ENCODE measurements at places on chromosomes 11 and 22.
A peak's percentile ranks its signal among the peaks of the same experiment; 100 is the strongest.

DNA sequence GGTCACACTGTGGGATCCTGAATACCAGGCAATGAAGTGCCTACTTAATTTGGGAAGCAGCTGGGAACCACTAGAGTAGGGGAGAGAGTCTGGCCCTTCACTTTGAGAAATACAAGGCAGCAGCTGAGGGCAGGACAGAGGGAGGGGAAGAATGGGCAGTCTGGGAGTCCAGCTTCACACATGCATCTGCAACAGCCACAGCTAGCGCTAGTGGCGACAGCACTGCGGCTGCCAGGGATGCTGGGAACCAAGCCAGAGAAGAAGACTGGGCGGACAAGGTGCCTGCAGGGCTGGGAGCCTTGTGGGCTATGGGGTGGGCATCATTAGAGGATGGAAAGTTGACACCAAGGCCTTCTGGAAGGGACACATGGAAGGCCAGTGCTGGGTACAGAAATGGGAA is 15.8 kb downstream of the SCUBE2 start:
- DNase-seq, result no peak

DNA sequence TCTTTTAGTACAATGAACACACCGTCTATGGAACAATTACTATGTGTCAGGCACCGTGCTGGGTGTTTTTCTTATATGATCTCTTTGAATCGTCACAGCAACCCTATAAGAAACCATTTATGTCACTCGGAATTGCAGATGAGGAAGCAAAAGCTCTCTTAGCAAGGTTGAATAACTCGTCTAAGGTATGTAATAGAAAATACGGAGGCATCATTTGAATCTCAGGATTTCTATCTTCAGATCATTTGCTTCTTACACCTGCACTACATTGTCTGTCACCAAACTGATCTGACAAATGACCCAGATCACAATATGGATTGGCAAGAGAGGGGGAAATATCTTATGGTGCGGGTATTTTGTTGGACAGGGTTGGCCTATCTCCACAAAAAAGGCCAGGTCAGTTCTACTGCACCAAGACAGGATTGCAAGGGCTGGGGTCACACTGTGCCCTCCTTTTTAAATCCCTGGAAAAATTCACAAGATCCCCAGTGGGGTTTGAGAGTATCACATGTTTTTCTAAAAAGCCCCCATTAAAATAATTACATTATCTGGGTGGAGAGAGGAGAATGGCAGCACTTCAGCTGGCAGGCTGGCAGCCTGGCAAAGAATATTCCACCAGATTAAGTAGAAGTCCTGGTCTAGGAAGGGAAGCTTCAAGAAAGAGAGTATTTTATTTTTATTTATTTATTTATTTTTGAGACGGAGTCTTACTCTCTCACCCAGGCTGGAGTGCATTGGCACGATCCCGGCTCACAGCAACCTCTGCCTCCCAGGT is 110.7 kb upstream of the CLMP start:
- DNase-seq, result no peak

DNA sequence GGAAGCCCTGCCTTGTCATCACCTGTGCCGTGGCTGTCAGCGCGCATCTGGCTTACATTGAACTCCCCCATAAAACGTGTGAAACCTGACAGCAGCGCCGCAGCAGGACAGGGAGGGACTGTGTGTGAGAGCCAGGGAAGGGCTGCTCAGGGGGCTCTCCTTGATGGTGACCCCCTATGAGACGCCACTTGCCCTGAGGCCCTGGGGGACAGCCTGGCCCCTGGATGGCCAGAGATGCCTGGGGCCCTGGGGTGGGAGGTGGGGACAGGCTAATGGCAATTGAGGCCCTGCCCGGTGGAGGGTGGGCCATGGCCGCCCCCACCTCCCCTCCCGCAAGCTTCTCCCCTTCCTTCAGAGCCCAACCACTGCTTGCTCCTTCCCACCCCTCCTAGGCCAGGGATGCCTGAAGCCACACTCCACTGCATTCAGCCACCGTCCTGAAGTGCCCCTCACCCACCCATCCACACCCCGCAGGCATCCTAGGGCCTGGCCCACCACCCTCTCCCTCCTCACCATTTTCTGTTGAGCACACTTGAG is 35.3 kb upstream of the KCNQ1OT1 start:
- no peak for DNase-seq

DNA sequence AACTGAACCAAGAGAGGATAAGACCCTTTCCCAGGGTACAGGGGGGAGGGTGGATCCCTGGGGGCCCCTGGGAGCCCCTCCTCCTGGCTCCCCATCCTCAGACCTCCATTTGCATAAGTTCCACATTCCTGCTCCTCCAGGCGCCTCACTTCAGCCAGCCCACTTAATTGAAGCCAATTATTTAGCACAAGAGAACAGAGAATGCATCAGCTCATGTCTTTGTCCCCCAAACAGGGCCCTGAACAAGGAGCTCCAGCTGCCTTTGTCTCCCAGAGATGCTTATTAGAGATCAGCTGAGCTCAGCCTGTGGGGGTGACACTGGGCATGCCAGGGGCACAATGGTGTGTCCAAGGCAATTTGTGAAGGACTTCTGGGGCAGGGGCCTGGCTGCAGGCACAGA is 89.9 kb upstream of the PRDM11 start:
- no peak for DNase-seq

GRCh38 chr11:790721-791564 is 1.1 kb upstream of the CEND1 start:
- DNase-seq, result no peak

DNA sequence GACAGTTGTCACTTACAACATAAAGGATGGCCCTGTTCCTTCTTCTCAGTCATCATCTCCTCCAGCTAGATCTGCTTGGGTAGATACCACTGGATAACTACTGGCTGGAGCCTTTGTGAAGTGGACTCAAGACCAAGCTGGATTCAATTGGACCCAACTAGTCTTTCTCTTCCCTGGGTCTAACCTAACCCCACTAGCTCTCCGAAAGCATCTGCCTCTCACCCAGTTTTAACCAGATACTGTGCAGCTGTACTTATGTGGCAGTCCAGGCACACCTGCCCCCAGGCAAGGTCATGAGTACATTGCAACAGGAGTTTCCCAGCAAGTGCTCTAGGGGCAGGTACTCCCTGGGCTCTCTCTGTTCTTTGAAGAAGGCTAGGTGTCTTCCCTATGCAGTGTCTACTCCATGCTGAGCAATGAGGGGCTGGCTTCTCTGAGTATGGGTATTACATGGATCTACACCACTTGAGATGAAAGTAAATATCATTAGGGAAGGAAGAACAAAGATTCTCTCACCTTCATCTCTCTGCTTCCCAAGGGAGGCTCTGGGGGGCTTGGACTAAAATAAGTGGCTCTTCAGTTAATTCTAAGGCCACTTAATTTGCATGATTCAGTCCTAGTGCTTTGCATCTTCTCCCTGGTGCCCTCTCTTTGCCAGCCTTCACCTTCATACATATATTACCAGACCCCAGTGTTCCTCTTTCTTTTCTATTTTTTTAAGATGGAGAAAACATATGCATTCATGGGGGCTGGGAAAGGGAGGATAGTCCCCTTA is 236.1 kb downstream of the NXPE2 start:
- DNase-seq, result no peak

DNA sequence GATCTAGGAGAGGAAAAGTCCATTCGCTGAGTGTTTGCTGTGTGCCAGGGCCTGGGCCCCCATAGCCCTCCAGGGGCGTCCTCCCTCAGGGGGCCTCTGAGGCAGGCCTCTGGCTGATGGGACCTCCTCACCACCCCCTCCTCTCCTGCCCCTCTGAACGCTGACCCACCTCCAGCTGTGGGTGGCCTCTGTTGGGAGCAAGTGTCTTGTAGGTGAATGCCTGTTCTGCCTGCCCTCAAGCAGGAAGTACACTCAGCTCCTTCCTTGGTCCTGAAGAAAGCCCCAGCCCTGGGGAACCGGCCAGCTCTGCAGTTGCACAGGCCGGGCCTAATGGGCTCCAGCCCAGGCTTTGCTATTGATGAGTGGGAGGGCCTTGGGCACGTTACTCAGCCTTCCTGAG is 3.5 kb downstream of the MYO7A start:
- DNase-seq, result no peak

GRCh38 chr11:118230088-118230487 is 5.3 kb upstream of the JAML start:
- no peak for DNase-seq

GRCh38 chr22:25880524-25880923 is 138.5 kb downstream of the MYO18B start:
- DNase-seq, result no peak

DNA sequence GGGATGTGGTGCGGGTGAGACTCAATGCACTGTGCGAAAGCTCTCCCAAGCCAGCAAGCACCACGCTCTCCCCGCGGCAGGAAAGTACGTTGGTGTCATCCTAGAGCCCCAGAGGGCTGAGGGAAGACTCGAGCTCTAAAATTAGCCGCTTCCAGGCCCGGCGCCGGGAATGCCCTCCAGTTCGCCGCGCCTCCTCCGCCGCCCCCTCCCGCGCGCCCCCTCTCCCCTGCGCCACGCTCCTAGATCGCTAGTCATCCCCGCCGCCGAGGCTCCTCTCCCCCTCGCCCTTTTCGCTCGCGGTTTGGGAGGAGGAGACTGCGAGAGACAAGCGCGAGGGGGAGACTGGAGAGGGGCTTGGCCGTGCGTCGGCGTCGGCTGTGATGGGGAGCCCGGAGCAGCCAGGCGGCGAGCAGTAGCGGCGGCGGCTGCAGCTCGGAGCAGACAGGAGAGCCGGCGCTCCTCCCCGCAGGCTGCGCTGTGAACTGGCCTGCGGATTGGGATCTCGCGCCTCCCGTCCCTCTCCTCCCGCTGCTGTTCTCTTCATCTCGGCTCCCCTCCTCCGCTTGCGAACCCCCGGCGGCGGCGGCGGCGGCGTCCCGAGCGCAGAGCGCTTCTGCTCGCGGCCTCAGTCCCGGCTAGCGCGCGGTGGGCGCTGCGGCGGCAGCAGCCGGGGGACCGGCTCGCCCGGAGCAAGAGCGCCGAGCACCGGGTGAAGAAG is at the start of gene FAT3:
FAT3 (plus strand) TSS at position 412 of the 718 bp plus-strand sequence. CDS start 127,295 bp downstream, outside the sequence.
- DNase-seq, result peak; percentile 71

DNA sequence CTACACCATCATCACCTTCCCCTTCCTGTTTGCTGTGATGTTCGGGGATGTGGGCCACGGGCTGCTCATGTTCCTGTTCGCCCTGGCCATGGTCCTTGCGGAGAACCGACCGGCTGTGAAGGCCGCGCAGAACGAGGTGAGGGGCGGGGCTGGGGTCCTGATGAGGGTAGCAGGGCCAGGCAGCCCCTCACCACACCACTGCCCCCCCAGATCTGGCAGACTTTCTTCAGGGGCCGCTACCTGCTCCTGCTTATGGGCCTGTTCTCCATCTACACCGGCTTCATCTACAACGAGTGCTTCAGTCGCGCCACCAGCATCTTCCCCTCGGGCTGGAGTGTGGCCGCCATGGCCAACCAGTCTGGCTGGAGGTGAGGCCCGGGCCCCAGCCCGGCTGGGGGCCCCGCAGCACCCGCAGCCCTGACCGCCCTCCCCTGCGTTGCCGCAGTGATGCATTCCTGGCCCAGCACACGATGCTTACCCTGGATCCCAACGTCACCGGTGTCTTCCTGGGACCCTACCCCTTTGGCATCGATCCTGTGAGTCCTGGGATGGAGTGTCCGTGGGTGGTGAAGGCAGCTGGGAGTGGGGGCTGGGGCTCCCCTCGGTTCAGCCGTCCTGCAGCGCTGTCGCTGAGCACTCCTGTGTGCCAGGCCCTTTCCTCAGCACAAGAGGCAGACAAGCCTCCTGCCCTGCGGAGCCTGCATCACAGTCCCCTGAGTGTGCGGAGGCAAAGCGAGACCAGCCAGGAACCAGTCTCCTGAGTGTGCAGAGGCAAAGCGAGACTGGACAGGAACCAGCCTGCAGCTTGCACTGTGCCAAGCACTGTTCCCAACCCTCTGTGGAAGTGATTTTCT is 8.8 kb downstream of the TCIRG1 start:
- no peak for DNase-seq

- DNase-seq, result peak; percentile 24
Measured at GRCh38 chr22:41862160-41862529, 29.2 kb downstream of the SREBF2 start.

- DNase-seq, result no peak
Measured at GRCh38 chr11:25211635-25212254, 714.9 kb downstream of the LUZP2 start.

GRCh38 chr11:133500435-133500834 is 31.9 kb downstream of the OPCML start:
- no peak for DNase-seq

- DNase-seq, result no peak
Measured at GRCh38 chr11:100984668-100985067, 144.9 kb downstream of the PGR start.

- DNase-seq, result no peak
Measured at GRCh38 chr22:27775758-27776649, 25.6 kb downstream of the MN1 start.

- DNase-seq, result peak; percentile 31
Measured at GRCh38 chr22:23182309-23183060, 2.2 kb downstream of the BCR start.

Measured in astrocyte (in vitro differentiated cells and primary cell).